ENCODE measurements at places on chromosomes 5 and 9.

DNA sequence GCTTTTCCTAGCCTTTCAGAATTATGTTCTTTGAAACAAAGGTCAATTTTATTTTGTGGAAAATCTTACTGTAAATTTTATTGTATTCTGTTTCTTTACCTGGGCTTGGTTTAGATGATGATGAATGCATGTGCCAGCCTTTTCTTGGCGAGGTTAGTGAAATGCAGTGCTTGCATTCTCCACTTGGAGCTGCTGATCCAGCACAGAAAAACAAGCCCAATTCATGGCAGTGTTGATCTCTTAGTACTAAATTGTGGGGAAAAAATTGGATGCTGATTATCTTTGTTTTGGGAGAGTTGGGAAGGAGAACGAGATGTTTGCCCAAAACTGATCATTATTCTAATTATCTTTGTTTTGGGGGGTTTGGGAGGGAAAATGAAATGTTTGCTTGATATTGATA lies 3.7 kb downstream of the HABP4 start:
- no peak for DNase-seq

- DNase-seq = no peak
Measured at GRCh38 chr5:149672701-149673476, 57.2 kb upstream of the PPARGC1B start.

GRCh38 chr5:143231416-143231815 lies 172.1 kb downstream of the NR3C1 start:
- no peak for DNase-seq

- no peak for DNase-seq
Measured at GRCh38 chr9:116174347-116174746, 20.8 kb downstream of the PAPPA start.

- DNase-seq = no peak
Measured at GRCh38 chr5:56543441-56544388, 271.6 kb upstream of the MAP3K1 start.

- DNase-seq = no peak
Measured at GRCh38 chr5:179615203-179615602, 8.3 kb downstream of the HNRNPH1 start.

DNA sequence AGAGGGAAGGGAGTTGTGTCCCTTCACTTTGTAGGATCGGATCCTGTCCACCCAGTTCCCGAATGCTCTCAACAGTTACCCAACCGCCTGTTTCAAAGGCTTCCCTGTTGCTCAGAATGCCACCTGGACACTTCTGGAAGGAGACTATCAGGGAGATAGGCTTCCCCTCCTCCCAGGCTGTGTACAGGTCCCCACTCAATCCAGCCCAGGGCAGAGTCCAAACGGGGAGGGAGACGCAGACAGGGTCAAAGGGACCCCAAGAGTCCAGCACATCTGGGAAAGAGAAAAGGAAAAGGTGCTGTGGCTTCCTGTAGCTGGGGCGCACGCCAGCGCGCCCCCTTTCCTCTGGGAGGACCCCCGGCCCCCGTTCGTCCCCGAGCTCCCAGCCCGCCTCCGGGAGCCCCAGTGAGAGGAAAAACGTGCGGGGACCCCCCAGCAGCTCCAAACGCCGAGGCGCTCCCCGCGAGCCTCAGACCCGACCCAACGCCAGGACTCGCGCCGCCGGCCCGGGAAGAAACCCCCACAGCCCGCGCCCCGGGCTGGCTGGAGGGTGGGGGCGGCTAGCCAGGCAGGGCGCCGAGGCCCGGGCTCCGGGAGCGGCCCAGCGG lies 640 bp downstream of the SURF4 start:
- DNase-seq = no peak

DNA sequence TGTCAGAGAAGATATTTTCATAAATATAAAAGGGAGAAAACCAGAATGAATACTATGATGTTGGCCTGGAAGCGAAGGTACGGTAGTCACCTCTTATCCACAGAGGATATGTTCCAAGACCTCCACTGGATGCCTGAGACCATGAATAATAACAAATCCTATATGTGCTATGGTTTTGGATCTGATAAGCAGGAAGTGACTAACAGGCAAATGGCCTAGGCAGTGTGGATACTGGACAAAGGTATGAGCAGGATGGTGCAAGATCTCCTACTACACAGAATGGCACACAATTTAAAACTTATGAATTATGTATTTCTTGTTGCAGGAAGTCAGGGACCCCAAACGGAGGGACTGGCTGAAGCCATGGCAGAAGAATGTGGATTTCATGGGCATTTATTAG lies 48.2 kb downstream of the ADAMTS12 start:
- DNase-seq = no peak

DNA sequence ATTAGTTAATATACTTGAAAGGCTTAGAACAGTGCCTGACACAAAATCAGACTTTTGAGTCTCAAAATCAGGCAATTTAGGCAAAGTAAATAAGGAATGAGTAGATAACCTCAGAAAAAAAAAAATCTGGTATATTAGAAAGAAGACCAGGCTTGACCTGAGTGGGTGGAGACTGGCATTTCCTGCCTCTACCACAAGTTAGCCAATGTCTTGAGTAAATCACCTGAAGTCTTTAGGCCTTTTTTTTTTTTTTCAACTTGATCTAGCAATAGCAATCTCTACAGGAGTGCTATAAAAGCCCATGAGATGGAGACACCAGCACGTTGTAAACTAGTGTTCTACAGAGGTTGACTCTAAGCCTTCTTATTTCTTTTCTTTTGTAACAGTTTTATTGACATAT lies 104.2 kb upstream of the RASEF start:
- DNase-seq = no peak

DNA sequence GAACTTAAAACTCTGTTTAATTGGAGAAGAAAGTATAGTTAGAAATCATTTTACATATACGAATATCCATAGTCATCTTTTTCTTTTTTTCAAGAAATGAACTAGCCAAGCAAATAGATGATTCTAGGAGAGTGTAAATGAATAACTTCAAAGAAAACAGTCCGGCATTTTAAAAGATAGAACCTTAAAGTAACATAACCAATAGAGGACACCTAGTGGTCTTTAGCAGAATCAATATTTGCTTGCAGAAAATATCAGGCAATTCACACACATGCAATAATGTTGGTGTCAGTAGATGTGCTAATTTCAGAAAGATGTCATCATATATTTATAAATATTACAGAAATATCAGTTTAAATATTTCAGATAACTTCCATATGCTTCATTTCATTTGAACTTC lies 57.1 kb downstream of the HCN1 start:
- no peak for DNase-seq

DNA sequence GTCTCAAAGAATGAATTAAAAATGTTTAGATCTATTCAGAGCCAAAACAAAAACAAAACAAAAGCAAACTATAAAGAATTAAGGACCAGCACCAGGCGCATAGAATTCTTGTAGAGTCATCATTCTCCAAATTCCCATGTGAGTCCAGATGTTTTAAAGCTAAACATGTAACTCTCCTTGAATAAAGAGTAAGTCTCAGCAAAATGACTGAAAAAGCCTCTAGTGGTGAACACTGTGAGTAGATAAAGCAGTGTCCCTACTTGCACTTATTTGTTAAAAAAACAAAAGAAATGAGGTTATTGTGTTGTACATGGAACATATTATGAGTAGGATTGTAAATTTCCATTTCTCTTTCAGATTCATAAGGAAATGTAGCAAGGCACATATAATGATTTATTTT lies 44.0 kb downstream of the NNT start:
- no peak for DNase-seq

DNA sequence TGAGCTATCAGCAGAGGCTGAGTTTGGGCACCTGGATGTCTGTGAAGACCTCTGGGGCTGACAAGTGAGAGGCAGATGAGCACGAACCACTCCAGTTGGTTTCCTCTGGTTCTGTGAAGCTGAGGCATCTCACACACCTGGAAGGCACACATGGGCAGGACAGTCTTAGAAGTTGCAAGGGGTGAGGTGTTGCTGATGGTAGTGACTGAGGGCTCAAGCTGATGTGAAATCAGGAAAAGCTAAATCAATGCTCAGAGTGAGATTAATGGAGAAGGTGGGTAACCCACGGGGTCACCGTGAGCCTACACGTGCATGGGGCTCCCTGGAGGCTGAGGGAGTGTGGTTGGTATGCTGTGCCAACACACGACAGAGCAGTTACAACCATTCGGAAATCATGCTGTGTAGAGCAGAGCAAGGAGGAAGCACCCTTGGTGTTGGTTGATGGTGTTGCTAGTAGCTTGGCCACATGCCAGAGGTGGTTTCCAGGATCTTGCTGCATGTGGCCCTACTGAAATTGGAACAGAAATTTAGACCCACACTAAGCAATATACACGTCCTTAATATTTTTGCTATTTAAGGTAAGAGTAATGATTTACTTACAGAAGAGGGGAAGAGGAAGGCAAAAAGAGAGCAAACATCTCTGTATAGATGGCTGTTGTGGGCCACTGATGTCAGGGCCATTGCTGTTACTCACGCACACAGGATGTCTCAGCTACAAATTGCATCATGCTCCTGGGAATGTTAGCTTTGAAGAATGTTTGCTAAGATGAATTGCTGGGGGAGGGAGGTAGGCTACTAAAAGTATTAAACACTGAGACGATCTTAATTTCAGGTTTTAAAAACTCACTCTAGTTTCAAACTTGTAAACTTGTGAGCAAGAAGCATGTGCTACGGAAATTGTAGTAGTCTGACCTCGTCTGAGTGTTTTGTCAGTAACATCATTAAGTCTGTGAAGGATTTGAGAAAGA lies 170.5 kb downstream of the ARHGEF28 start:
- no peak for DNase-seq

- DNase-seq = no peak
Measured at GRCh38 chr9:35521708-35522107, 31.8 kb downstream of the RUSC2 start.

GRCh38 chr5:110536120-110537115 lies 190.1 kb downstream of the TMEM232 start:
- DNase-seq = no peak
